Occipital lobe (tissue), 3 donors: ENCODE measurements at places on chromosomes 4 and X. TPM values are rescaled to one million over a fixed set of nuclear protein-coding genes. Genes with fewer than 3 reads are reported as not detected.

IL21 gene
- total RNA-seq = not detected

DNA sequence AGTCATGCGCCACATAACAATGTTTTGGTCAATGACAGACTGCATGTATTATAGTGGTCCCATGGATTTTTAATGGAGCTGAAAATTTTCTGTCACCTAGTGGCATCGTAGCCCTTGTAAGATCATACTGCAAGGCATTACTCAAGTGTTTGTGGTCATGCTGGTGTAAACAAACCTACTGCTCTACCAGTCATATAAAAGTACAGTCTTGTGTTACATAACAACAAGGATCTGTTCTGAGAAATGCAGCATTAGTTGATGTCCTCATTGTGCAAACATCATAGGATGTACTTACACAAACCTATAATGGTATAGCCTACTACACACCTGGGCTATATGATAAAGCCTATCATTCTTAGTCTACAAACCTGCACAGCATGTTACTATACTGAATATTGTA lies 34.6 kb downstream of the COX18 start:
- no peak for DNase-seq

- DNase-seq = no peak
Measured at GRCh38 chr4:65521666-65522065, 148.6 kb downstream of the EPHA5 start.

MAGEC2 gene
- total RNA-seq = not detected

- peak; percentile 42 for DNase-seq
Measured at GRCh38 chr4:113049421-113050370, at the start of gene ANK2. TSS of gene ANK2 (plus strand) at chr4:113049653. CDS start at chr4:113049729, 76 bp downstream.

DNA sequence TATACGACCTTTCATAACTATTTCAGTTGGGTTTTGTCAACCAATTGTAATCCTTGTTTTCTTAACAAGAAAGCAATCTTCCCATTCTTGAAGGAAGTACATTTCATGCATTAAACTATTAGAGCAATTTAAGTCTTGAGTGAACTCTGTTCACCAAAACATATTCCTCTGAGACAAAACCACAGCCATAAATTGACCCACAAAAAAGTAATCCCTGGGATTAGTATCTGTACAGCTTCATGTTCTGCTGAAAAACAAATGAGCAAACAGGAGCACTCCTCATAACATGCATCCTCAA lies 207.0 kb upstream of the PDE5A start:
- DNase-seq = no peak

- no peak for DNase-seq
Measured at GRCh38 chr4:120555058-120555457, 367.5 kb downstream of the PRDM5 start.

TLL1 gene
- 0.78 TPM for total RNA-seq
